ENCODE measurements at places on chromosomes 13 and 19.
A peak's percentile ranks its signal among the peaks of the same experiment; 100 is the strongest.

- DNase-seq: no peak
Observed at GRCh38 chr19:31313291-31314030, 35.8 kb downstream of the TSHZ3 start.

- DNase-seq: no peak
Observed at GRCh38 chr19:17125062-17125727, 49.6 kb downstream of the MYO9B start.

- DNase-seq: no peak
Observed at GRCh38 chr19:35533822-35534392, 651 bp downstream of the GAPDHS start.

GRCh38 chr19:27720155-27720554 lies 1492.8 kb downstream of the UQCRFS1 start:
- no peak for DNase-seq

DNA sequence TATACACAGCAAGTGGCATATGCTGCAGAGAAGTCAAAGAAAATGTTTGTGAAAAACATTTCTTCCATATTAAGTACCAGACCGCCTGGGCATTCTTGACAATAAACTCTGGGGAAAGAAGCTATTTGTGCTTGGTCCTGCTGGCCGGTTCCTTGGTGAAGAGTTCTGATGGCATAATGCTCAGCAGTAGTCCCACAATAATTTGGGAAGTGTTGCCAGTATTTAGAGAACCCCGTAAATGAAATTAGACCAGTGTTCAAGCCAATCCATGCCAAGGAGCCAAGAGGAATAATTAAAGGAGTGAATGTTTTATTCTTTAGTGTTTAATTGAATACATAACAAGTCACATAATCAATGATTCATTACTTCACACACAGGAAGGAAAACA lies 6.3 kb downstream of the KCTD12 start:
- DNase-seq: no peak

DNA sequence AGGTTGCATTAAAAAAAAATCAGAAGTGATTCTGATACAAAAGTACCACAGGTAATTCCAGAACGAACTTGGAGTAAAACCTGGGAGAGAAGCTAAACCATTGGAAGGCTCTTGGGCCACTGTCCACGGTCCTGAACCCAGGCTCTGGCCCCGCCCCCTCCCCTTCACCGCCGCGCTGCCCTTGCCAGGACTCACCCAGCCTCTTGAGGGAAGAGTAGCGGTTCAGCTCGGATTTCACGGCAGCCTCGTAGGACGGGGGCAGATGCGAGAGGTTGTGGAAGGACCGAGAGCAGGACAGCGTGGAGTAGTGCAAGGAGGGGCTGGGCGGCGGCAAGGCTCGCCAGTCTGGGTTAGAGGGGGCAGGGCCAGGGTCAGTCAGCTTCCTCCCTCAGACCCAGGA lies 5.7 kb downstream of the SHISA7 start:
- peak; percentile 88 for DNase-seq

GRCh38 chr13:27622102-27622820 lies 569 bp downstream of the POLR1D start:
- DNase-seq: no peak

DNA sequence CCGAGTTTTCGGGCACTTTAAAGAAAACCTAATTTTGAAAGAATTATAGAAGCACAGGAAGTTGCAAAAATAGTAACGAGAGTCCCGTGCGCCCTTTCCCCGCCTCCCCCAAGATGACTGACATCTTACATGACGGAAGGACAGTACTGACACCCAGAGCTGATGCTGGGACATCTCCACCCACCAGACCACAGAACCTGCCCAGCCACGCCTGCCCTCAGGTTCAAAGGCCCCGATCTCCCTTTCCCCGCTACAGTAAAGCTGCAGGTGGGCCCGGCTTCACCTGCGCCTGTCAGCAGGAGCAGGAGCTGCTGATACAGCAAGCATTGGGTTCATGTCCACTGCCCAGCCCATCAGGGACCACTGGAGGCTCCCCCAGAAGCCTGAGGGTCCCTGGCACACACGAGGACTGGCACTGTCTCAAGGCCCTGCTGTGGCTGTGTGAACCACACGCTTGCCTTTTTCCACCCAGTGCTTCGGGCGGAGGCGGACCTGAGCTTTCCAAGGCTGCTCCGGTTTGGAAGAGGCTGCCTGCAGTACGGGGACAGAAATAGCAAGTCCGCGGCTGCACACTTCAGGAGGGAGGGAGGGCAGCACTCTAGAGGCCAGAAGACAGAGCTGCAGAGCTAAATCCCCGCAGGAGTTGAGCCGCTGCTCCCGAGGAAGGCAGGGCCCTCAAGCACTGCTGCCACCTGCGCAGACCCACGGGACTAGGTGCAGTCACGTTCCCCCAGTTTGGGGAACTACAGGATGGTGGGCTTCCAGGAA lies 8.7 kb downstream of the MAP2K2 start:
- no peak for DNase-seq

DNA sequence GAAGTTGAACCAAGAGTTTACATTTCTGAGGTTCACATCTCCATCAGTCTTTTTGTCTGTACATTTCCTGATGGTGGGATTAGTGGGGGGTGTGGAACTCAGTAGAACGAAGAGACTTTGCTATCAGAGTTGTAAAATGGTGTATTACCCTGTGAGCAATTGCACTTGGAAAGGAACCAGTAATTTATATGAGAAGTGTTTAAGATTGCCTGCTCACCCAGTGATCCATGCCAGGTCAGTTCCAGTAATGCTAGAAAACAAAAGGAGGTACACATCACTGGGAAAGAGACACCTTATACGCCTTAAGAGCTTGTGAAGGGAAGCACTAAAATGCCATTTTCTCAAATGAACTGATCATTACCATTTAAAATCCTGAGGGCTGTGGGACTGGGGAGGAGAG lies 7.5 kb upstream of the DACH1 start:
- DNase-seq: no peak

DNA sequence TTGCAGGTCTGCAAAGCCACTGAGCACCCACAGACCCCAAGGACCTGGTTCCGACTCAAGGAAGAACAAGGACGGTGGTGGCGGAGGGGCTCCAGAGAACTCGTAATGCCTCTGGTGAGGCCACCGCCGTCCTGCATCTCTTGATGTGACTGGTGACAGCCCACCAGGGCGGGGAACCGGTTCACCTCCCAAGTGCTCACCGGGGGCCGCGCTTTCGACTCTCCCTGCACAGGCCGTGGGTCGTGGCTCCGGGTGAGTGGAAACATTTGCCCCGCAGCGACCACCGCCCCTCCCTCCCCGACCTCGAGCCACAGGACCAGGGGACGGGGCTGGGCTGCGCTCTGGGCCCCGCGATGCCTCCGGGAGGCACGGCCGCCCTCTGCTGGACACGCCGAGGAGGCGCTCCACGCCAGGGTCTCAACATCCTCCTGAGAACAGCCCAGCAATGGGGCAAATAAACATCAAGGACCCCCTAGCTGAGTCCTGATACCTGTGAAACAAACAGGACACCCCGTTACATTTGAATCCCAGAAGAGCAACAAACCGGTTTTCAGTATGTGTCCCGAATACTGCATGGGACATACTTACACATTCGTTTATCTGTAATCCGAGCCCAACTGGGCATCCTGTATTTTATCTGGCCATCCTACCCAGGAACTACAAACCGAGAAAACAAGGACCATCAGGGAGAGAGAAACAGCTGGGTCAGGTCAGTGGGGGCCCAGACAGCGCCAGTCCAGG lies 3.9 kb upstream of the PLPP2 start:
- no peak for DNase-seq

GRCh38 chr19:46731007-46731501 lies 14.1 kb upstream of the PRKD2 start:
- peak; percentile 96 for DNase-seq

DNA sequence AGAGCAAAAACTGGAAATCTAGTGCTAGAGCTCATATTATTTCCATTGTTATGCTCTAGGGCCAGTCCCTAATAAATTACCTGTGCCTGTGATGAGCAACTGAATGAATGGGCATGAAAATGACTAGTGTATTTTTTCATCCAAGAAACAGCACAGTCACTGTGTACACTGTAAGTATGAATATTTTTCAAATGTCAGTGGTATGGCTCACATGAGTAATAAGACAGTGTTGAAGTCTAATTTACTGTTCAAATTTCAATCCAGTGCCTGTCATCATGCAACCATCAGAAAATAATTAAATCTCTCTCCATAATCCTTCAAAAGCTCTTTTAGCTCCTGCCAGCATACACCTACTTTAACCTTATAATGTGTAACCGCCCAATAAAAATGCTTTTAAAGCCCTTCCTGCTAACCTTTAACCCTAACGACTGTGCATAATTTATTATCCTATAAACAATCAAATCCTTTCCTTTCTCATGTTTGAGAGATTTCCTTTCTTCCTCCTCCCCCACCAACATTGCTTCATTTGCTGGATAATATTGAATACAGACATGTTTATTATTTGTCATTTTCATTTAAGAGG lies 378.3 kb downstream of the GPC5 start:
- no peak for DNase-seq

DNA sequence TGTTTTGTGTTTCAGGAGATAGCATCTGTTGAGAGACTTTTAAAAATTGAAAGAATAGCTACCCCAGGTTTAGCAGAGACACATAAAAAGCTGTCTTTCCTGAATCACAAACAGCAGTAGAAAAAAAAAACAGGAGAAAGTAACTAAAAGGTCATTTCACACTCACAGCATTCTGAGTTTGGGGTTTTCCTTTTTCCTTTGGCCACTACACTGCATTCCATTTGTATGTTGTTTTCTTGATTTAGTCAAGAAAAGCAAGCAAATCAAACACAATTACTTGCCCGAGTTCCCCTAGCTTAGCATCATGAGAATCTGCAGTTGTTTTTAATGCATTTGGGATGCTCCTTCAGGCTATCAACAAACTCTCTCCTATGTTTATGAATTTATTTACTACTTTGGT lies 161.0 kb downstream of the KCTD12 start:
- DNase-seq: no peak
